Spinal cord (tissue), 10 donors: ENCODE measurements at places on chromosomes 4 and X. TPM values are rescaled to one million over a fixed set of nuclear protein-coding genes. Genes with fewer than 3 reads are reported as not detected.
A peak's percentile ranks its signal among the peaks of the same experiment; 100 is the strongest.

Gene GABRE
- total RNA-seq, result 23.4 TPM

- no peak for DNase-seq
Observed at GRCh38 chr4:139962130-139962684, 191.8 kb downstream of the MAML3 start.

DNA sequence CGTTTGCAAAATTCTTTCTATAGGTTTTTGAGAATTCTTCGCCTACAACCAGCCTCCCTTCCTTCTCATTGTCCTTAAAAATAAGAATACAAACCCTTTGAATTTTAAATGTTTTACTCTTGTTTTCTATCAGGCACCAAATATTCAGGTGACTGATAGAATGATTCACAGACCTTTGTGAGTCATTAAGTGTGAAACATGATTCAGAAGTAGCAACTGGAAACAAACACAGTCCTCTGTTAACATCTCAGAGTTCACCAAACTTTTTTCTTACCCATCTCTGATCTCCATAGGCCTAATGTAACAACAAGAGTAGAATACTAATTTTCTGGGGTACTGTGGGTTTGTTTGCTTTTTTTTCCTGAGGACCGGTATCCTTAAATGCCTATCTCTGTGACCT lies 63.4 kb upstream of the MAB21L2 start:
- DNase-seq, result no peak

DNA sequence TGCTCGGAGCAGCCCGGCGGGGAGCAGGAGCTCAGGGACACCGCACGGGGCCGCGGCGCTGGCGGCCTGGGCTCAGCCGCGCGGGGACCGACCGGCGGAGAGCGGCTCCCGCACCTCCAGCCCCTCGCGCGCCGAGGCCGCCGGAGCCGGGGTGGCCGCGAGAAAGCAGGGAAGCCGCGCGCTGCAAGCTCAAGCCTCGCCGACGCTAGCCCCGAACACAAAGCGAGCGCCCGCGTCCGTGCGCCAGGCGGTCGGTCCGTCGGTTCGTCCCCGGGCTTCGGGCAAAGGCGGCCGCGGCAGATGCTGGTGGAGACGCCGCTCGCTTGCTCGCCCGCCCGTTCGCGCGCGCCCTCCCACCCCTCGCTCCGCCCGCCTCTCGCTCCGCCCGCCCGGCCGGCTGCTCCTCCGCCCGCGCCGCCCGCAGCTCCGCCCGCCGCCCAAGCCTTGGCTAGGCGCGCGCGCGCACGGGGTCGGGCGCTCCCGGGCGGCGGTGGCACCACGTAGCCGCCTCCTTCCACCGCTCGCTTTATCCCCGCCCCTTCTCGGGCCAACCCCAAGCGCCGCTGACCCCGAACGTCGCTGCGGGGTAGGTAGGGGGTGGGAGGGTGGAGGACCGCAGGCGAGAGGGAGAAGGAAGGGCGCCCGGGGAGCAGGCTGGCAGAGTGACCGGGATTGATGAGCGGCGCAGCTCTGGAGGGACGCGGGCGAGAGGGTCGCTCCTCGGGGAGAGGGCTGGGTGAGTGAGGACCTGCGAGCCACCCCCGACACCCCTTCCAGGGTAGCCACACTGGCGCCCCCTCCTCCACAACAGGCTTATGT lies at the start of gene TSPAN5:
Gene TSPAN5 (minus strand): TSS at position 325 of the 819 bp plus-strand sequence.
- peak; percentile 67 for DNase-seq

Gene CTAG1B
- not detected for total RNA-seq

Gene KLHL34
- total RNA-seq, result 0.11 TPM

DNA sequence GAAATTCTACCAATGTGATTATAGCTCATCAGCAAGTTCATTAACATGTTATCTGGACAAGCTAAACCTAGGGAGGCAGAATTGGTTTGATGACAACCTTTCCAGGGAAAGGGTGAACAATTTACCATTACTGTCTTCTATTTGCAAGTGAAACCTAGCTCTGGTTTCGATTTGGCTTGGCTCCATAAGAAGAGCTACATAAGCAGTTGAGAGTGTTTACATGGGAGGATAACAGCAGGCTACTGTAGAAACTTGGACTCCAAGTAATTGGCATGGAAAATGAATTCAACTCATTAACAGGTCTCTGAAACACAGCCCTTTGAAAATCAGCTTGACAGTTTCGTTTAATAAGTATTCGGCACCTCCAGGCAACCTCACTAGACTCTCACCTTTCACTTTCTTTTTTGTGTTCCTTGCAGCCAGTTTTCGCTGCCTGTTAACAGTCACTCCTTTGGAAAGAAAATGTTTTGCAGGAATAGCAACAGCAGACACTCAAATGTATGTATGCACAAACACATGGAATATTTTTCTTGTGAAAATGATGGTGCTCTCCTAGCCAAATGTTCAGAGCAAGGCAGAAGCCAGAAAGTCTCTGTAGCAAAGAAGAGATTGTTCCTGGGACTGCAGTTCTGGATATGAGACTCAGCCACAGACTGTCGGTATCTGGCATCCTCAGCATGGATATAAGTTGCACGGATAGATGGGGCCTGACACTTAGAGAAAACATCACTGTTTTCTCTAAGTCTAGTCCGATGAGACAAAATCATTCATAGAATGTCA lies 27.5 kb downstream of the POU3F4 start:
- DNase-seq, result no peak

Gene TCEAL2
- 26.8 TPM for total RNA-seq

DNA sequence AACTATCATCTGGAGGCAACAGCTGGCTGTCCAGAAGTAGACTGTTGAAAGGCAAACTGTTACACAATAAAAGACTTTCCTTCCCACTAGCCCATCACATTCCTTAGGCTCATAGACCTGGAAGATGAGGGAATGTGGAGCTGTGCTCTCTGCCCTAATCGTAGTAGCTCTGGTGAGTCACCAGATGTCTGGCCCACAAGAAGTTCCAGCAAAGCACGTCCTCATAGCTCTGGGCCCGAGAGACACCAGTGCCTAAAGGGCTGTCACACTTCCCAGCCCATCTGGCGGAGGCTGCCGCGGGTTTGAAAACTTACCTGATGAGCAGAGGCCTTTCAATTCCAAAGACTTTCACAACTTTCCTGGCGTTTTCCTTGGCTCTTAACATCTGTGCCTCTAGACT lies 81.7 kb upstream of the STOX2 start:
- no peak for DNase-seq

DNA sequence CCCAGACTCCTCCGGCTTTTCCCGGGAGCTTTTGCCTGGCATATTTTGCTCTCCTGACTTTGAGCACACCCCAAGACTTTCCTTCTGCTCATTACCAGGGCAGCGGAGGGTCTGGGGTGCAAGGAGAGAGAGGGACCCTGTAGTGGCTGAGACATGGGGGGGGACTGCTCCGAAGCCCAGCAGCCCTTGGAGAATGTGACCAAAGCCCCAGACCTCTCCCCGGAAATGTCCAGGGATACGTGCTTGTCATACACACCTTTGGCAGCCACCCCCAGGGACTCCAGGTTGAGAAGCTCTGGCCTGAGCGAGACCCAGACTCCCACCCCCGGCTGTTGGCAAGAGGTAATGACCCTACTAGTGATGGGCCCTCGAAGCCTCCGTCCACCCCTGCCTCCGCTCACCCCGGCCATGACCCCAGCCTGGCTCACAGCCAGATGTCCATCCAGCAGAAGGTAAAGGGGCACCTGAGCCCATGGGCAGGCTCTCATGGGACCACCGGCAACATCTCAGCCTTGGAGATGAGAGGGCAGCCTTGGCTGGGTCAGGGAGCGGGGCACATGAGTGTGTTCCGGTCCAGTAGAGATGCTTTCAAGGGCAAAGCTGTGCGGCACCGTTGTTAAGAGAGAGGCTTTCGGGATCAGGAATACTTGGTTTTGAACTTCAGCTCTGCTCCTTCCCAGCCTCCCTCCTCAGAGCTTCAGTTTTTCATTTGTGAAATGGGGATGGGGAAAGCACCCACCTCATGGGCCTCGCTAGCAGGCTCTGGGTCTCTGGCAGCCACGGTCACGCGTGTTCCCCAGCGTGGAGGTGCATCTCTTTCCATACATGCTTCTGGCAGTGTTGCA lies 2.0 kb downstream of the PSAPL1 start:
- DNase-seq, result no peak

- DNase-seq, result no peak
Observed at GRCh38 chrX:32524385-32524784, 687.0 kb downstream of the DMD start.

DNA sequence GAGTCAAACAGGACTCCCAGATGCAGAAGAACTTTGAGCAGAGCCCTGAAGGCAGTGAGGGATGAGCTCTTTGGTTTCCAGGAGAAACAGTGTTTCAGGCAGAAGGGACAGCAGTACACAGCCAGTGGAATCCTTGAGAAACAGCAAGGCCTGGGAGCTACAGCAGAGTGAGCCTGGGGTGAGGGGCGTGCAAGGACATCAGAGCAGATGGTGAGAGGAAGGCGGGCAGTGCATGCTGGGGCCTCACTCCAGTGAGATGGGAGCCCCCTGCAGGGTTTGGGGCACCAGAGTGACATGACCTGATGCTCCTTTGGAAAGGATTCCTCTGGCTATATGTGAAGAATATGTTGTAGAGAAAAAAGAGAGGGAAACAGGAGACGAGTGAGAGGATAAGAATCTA lies 98.1 kb upstream of the EGFL6 start:
- no peak for DNase-seq

GRCh38 chr4:84413480-84413879 lies 85.6 kb downstream of the NKX6-1 start:
- DNase-seq, result no peak

GRCh38 chr4:136150046-136150445 lies 1382.2 kb downstream of the PCDH18 start:
- DNase-seq, result no peak

- DNase-seq, result no peak
Observed at GRCh38 chr4:142539796-142540482, 306.2 kb downstream of the INPP4B start.

Gene ADAMTS3
- 16.9 TPM for total RNA-seq

Gene SPP1
- 532 TPM for total RNA-seq
